Esophagus squamous epithelium (tissue), 5 donors: ENCODE measurements at places on chromosomes 7 and 10.

GRCh38 chr10:128570319-128570995 is 444.2 kb upstream of the MKI67 start:
- DNase-seq: no peak

DNA sequence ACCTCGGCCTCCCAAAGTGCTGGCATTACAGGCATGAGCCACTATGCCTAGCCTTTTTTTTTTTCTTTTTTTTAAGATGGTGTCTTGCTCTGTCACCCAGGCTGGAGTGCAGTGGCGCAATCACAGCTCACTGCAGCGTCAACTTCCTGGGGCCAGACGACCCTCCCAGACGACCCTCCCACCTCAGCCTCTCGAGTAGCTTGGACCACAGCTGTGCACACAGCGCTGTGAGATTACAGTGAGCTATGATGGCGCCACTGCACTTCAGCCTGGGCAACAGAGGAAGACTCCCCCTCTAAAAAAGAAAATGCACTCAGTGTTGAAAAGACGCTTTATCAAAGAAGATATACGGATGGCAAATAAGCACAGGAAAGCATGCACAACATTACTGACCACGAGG is 16.5 kb upstream of the WIPI2 start:
- no peak for DNase-seq

GRCh38 chr10:43000021-43000411 is 76.9 kb upstream of the RET start:
- DNase-seq: no peak

- no peak for DNase-seq
Measured at GRCh38 chr10:36462194-36462593, 663.2 kb upstream of the ANKRD30A start.

- no peak for DNase-seq
Measured at GRCh38 chr7:129495987-129496386, 6.3 kb upstream of the SMKR1 start.

- DNase-seq: no peak
Measured at GRCh38 chr7:45653209-45653907, 79.2 kb downstream of the ADCY1 start.

GRCh38 chr10:28236591-28236990 is 66.3 kb downstream of the MPP7 start:
- DNase-seq: no peak

DNA sequence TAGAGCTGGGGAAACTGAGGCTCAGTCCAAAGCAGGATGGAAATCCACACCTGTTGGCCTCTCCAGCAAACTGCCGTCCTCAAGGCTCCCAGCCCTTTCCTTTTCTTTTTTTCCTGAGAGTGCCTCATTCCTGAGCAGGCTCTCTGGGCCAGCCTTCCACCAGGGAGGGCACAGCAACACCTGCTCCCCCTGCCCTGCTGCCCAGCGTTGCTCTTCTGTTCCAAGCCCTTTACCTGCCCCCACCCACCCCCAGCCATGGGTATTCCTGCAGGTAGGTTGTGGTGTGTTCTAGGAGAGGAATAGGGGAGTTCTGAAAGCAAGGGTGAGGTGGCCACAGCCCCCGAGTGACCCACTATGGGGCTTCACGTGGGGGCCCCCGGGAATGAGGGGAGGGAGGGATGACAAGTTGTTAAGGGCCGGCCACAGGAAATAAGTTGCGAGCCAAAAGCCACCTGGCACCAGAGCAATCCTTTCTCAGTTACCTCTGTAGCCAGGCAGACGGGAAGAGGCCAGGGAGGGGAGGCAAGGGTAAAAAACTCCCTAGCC is 19.3 kb downstream of the VSIR start:
- no peak for DNase-seq

DNA sequence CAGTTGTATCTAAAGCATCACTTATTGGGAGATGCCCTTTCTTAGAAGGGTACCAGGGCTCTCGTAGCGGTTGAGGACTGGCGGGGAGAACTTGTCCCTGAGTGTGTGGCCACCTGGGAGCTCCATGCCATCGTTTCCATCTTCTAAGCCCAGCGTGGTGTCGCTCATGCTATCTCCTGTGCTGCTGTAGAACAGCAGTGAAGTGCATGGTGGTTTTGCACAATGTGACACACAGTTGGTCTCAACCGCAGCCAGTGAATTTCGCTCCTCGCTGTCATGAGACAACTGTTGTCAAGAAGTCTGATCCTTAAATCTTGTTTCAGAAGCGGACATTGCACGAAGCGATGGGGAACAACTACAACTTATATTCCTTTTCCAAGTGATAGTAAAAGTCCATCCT is 283.4 kb downstream of the GRID1 start:
- no peak for DNase-seq

GRCh38 chr7:128431221-128431620 is 21.4 kb upstream of the IMPDH1 start:
- no peak for DNase-seq

- no peak for DNase-seq
Measured at GRCh38 chr10:120456626-120457430, at the start of gene PLPP4. Gene PLPP4, plus strand, starts transcription at chr10:120457227. Its CDS starts 79 bp downstream, at chr10:120457306.

DNA sequence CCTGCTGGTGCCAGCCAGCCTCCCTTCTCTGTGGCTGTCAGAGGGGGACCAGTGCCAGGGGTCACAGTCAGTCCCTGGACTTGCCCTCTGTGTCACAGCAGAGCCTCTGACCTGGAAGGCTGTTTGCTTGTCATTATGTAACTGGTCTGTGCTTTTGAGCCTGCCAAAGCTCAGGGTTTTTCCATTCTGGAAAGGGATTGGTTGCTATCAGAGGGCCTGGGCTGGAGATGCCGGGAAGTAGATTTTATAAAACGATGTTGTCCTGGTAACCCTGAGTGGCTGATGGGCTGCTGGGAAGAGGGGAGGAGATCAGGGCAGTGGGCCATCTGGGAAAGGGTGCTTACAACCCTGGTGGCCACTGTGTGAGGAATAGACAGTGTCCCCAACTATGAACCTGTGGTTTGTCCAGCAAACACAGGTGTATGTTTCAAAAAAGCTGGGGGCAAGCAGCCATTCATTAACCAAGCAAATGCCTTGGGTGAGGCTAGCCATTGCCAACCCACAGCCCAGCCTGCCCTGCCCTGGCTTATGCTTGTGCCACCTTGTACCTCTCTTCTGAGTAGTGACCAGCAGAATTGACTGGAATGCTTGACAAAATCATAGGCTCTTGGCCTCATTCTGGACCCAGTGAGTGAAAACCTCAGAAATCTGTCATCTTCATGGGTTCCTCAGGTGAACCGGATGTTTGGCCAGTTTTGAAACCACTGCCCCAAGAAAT is 21.6 kb downstream of the SFTPD start:
- DNase-seq: no peak

GRCh38 chr10:60032723-60033122 is 126.4 kb upstream of the CCDC6 start:
- DNase-seq: no peak

- no peak for DNase-seq
Measured at GRCh38 chr7:95577137-95577536, 19.2 kb downstream of the PDK4 start.

DNA sequence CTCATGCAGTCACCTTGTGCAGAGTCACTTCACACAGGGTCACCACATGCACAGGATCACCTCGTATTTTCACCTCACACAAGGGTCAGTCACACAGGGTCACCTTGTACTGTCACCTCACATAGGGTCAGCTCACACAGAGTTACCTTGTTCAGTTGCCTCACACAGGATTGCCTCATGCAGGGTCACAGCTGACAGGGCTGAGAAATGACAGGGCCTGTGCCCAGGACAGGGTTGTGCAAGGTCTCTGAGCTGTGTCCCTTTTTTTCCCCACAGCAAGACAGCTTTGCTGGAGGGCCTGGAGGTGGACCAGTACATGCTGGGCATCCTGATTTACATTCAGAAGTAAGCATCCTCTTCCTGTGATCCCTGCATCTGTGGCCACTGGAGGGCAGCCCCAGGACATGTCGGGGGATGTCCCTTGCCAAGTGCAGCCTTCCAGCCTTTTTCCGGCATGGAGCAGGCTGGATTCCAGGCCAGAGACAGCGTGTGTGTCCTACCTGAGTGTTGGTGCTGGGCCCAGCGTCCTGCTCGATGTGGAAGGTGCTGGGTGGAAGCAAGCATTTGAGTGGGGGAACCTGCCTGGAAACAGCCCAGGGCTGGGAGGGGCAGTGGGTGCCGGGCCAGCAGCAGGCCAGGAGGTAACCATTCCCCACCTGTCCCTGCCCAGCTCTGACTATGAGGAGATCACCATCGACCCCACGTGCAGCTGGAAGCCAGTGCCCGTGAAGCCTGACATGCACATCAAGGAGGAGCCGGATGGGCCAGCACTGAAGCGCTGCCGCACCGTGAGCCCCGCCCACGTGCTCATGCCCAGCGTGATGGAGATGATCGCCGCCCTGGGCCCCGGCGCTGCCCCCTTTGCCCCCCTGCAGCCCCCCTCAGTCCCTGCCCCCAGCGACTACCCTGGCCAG is 16.3 kb downstream of the ZMIZ2 start:
- DNase-seq: no peak

- DNase-seq: no peak
Measured at GRCh38 chr10:7942316-7942715, 112.2 kb upstream of the GATA3 start.

DNA sequence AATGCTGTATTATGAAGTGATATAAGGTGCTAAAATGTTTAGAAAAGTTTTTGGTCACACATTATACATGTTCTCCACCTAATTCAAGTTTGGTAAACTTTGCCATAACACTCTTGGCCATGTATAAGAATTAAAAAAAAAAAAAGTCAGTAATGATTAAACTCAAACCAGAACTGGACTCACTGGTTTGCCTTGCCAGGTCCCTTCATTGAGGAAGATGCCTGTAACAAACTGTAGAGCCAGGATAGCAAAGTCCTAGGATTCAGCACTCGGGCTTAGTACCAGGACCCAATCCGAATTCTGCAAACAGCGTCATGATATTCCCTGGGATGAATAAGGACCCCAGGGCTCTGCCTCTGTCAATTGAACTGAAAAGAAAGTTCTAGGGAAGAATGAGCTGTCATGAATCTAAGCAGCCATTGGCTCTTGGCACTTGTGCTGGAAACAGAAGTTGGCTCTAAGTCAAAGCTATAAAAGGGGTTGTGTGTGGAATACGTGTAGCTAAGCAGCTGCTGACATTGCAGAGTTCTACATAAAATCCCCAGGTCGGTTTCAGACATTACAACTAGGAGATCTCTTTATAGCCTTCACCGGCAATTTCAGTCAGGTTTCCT is 216.9 kb downstream of the C7orf25 start:
- DNase-seq: no peak

- no peak for DNase-seq
Measured at GRCh38 chr7:147659036-147659995, 931.2 kb upstream of the C7orf33 start.

DNA sequence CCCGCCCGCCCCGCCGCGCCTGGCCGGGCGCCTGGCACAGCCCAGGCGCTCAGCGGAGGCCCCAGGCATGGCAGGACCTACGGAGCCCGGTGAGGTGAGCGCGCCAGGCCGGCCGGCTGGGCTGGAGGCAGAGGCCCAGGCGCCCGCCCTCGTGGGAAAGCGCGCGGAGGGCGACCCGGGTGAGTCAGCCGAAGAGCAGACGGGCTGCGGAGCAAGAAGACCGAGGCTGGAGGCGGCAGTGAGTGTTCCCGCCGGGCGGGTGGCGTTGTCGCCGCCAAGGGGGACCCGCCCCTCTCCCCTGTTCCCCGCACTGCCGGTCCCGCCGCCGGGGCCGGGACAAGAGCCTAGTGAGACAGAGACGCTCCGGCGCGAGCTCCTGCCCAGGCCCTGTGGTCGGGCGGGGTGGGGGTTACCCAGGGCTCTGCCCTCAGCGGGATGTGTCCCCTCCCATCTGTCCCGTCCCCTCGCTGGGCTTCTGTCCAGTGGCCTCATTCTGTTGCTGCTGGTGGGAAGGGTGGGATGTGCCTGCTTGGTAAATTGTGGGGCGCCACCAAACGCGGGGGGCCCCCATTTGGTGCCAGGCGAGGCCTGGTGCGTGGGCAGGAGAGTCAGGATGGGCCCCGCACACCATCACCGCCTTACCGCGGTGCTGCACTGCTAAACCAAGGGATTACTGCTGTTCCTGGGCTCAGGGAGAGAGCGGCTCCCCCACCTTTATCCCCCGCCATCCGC is 17.0 kb upstream of the NODAL start:
- no peak for DNase-seq

DNA sequence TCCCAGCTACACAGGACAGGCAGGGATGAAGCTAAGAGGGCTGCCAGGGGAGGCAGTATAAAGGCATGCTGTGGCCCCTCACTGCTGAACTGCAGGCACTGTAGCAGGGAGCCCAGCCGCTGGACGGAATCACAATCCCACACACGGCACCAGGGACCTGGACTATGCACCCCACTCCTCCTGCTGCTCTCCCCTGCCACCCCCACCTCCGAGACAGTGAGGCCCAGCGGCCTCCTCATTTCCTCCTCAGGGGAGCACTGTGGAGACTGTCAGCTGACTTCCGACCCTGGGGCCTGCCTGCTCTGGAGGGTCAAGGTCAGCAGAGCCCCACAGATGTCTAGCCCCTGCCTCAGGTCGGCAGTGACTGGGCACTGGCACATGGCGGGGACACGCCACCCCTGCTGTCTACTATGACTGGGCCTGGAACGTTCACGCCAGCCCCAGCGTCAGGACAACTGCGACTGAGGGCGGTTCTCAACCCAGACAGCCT is 92.7 kb downstream of the FAM53B start:
- DNase-seq: no peak

- DNase-seq: no peak
Measured at GRCh38 chr10:1036341-1036791, 10.7 kb upstream of the IDI2 start.

GRCh38 chr10:44950326-44951225 is 9.0 kb upstream of the RASSF4 start:
- DNase-seq: no peak

DNA sequence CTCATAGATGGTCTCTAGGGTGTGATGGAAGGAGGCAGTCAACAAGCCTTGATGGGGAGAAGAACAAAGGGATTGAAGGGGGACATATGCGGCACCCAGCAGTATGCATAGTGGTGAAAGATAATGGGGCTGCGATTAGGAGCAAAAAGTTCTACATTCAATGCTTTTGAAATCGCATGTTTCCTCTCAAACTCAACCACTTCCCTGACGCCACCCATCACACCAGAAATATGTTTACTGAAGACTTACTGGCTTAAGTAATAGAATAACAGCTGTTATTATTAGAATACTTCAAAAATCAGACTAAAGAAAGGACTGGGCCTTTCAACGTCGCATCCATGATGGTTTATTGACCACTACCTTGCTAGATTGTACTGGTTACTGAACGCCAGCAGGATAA is 31.5 kb downstream of the MKRN1 start:
- DNase-seq: no peak

DNA sequence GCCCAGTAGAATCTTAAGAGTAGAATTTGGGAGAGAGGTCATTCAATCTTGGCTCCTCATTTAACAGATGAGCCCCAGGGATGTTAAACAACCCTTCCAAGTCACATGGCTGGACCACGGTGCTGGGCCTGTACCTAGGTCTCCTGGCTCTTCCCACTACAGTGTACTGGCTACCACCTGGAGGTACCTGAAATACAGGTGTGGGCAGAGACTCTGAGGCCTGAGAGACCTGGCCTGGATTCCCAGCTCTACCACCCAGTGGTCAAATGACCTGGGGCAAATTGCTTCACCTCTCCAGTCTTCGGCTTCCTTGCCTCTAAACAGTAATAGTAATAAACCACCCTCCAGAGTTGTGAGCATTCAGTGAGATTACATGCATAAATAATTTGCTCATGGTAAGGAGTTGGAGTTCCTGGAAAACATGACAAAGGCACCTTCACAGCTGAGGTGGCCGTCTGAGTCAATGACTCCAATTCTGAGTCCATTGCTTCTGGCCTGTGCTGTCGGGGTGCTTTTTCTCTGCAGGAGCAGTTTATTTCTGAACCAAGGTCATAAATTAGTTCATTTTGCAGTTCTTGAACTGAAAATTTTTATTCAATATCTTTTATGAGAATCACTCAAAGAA is 2.7 kb downstream of the GOT1 start:
- no peak for DNase-seq
